OCI-LY7 (cell line): ENCODE measurements at places on chromosomes 1 and 21. TPM values are rescaled to one million over a fixed set of nuclear protein-coding genes. Genes with fewer than 3 reads are reported as not detected.

Gene TAS1R1
- total RNA-seq = 0.11 TPM in 1 of 2 replicates, not detected in the other

Gene RBM11
- 0.70 and 0.81 TPM in 2 replicates for total RNA-seq

Gene SPRR2B
- total RNA-seq = not detected in 2 replicates

Gene CRNN
- not detected in 2 replicates for total RNA-seq

Gene MROH7
- not detected in 2 replicates for total RNA-seq

Gene SARS1
- total RNA-seq = 290 and 323 TPM in 2 replicates

Gene DRAXIN
- 0.11 and 0.15 TPM in 2 replicates for total RNA-seq

DNA sequence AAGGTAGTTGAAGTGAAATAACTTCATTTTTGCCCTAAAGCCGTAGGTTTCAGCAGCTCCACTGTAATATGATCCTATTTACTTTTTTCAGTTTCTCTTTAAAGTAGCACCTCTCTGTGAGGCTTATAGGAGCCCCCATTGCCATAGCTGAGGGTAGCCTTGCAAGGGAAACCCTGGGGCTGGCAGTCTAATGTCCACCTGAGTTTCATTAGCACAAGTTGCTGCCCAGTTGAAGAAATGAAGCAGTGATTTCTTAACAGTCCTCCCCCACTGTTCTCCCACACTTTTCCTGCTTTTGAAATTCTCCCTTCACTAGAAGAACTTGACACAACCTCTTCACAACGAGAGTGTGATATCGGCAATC lies 1.5 kb downstream of the HMCN1 start:
- DNase-seq = no peak

DNA sequence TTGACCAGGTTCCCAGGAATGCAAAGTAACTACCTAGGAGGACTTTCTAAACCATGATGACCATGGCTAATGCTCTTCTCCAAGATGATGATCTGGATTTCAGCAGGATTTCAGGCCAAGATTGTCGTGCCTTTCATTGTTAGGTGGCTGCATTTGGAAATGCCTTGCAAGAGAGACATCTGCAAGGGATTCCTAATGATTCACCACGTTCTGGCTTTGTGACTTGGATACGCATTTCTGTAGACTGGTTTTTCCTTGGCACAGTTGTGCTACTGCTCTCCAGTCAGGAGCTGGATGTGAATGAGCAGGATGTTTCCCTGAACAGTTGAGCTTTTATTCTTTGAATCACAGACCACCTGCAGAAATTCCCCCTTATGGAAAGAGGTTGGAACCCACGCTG lies 212.4 kb downstream of the BACH1 start:
- DNase-seq = no peak

- DNase-seq = no peak
Measured at GRCh38 chr21:38663282-38663681, 142.4 kb upstream of the ETS2 start.

DNA sequence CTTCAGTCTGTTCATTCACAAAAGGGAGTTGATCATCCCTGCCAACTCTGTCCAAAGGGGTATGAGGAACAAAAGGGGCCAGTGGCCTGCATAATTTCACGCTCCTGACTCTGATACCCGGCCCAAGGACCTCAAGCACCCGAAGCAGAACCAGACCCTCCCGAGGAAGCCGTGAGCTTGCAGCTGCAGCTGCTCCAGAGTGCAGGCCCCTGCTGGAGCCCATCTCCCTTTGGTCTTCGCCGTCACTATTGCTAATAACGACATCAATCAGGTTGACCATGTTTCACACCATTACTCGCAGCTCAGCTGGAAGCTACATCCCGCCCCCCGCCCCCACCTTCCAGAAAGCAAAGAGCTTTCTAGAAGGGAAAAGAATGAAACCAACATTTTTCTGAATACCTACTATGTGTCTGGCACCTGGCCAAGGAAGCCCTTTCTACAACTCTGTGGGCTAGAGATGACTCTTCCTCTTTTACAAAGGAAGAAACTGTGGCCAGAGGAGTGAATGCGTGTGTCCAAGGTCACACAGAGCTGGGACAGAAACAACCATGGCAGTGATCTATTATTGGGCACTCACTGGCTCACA lies 5.5 kb downstream of the NKAIN1 start:
- DNase-seq = no peak

- DNase-seq = no peak
Measured at GRCh38 chr1:10631121-10631810, 156.5 kb downstream of the PEX14 start.

- no peak for DNase-seq
Measured at GRCh38 chr1:185260611-185261010, 56.4 kb downstream of the IVNS1ABP start.

GRCh38 chr1:22651941-22652856 lies 837 bp upstream of the C1QB start:
- DNase-seq = no peak

- DNase-seq = no peak
Measured at GRCh38 chr1:171256940-171257606, 8.8 kb downstream of the FMO1 start.

GRCh38 chr1:245386297-245386971 lies 231.6 kb downstream of the KIF26B start:
- DNase-seq = no peak

- DNase-seq = peak; percentile 2
Measured at GRCh38 chr1:218983848-218984247, 189.8 kb upstream of the LYPLAL1 start.

DNA sequence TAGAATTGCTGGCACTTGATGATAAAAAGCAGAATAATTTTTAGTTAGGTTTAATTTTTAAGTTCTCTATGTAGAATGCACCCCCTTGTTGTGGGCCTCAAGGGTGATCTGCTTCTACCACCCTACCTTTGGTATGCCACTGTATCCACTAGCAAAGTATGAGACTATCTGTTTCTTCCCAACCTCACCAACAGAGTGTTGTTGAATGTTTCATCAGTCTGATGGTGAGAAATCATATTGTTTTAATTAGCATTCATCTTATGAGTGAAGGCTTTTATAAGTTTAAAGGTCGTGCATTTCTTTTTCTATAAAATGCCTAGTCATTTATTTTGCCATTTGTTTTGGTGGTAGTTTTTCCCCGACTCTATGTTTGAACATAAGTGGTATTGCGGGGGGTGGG lies 141.0 kb downstream of the MAGI3 start:
- no peak for DNase-seq

DNA sequence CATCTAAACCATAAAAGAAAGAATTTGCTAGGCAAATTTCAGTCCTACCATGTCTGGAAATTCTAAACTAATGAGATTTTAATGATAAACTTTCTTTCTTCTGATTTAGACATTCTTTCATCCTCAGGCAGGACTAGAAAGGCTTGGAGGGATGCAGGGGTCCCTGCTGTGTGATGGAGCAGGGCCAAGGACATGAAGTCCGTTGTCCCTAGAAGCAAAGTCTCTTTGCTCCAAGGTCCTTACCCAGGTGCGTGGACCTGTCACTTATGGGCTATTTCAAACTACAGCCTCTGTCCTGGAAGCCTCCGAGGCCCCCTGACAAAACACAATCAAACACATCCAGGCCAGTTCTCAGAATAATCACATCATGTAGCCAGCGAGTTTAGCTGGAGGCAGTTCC lies 26.6 kb downstream of the URB1 start:
- no peak for DNase-seq

GRCh38 chr1:118563981-118564951 lies 379.2 kb upstream of the SPAG17 start:
- no peak for DNase-seq

DNA sequence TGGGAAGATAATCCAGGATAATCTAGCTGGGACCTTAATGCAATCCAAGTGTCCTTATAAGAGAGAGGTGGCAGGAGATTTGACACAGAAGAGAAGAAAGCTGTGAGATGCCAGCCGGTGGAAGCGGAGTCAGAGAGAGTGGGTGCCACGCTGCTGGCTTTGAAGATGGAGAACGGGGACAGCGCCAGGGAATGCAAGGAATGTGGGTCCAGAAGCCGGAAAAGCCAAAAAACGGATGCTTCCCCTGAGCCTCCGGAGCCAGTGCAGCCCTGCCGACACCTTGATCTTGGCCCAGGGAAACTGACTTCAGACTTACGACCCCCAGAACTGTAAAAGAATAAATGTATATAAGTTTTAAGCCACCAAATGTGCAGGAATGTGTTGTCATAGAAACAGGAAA lies 152.6 kb downstream of the ZNF281 start:
- DNase-seq = no peak
